ENCODE measurements at places on chromosomes 13 and 19. TPM values are rescaled to one million over a fixed set of nuclear protein-coding genes. Genes with fewer than 3 reads are reported as not detected.

DNA sequence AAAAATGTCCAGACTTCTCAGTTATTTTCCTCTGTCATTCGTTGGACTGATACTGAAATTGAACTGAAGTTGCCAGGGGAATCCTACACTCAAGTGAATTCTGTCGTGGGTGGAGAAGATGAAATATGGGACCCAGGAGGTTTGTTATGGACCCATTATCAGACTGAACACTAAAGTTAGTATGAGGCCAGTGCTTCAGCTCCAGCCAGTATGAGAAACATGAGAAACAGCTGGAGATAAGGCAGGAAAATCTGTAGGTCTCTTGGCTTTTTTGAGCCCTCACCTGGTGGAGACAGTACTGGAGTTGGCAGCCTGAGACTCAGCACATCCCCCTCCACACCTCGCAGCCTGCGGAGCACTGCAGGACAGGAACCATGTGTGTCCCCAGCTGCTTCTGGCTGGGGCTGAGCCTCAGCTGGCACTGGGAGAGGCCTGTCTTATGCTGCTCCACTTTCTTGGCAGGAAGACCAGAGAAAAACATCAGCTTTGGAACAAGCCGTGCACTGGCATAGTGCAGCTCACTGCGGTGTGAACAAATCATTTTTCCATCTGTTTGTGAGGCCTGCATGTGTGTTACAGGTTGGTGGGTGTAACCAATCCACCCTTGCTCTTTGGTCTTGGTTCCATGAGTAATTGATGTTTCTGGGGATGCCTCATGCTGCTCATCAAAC lies 641.0 kb downstream of the FGF9 start:
- no peak for DNase-seq
- H3K27ac ChIP-seq = no peak overlapping the region
- no peaks in the 10 kb centered on the region for H3K36me3 ChIP-seq
- H3K4me1 ChIP-seq = no peaks in the 10 kb centered on the region

Gene SIRT2
- total RNA-seq = 29.0 TPM

DNA sequence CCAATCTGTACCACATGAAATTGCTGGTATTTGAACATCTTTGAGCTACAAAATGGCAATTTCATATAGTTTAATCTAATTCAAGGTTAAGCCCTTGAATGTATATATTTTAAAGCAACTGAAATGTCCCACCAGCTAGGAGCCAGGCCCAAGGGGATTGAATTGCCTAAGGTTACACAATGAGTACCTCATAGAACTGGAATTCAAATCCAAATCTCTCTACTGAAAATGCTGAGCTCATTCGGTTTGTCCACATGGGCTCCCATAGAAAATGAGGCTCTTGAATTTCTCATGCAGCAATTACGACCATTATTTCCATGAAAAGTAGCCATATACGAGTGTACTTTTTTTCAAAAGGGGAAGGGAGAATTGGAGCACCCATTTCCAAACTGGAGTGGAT lies 31.5 kb upstream of the FNDC3A start:
- H3K27ac ChIP-seq = no peak overlapping the region
- no peak for DNase-seq
- H3K27me3 ChIP-seq = peaks cover 10% of the 10 kb centered on the region
- peaks cover 3% of the 10 kb centered on the region for H3K4me1 ChIP-seq
- no peaks in the 10 kb centered on the region for H3K36me3 ChIP-seq
- no peak overlapping the region for H3K4me3 ChIP-seq

Gene ZSCAN18
- total RNA-seq = 3.0 TPM

DNA sequence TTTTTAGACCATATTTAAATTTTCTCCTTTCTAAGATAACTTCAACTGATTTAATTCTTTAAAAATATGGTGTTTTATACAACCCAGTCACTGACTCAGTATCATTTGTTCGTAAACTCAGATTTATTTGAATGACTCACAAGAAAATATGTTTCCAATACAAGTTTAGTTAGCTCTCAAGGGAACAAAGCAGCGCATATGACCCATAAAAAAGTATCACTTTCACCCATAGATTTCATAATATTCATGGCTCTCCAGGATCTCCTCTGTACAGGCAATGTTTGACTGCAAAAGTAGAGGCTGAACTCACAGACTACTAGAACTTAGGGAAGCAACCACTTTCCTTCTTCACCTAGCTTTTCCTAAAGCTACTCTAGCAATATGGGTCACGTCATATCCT lies 405.6 kb upstream of the PCDH9 start:
- H3K36me3 ChIP-seq = no peaks in the 10 kb centered on the region
- no peaks in the 10 kb centered on the region for H3K27me3 ChIP-seq
- DNase-seq = no peak

DNA sequence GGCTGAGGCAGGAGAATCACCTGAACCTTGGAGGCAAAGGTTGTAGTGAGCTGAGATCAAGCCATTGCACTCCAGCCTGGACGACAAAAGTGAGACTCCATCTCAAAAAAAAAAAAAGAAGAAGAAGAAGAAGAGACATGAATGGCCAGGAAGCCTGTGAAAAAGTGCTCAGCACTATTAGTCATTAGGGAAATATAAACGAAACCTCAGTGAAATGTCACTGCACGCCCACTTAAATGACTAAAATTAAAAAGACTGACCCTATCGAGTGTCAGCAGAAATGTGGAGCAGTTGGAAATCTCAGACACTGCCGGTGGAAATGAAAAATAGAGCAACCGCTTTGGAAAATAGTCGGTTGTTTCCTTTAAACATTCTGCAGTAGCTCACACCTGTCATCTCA lies 5.5 kb upstream of the TYROBP start:
- peaks cover 9% of the 10 kb centered on the region for H3K4me1 ChIP-seq
- H3K36me3 ChIP-seq = no peaks in the 10 kb centered on the region
- DNase-seq = no peak
- H3K4me3 ChIP-seq = no peak overlapping the region
- H3K27me3 ChIP-seq = no peaks in the 10 kb centered on the region

- H3K27me3 ChIP-seq = no peaks in the 10 kb centered on the region
- H3K36me3 ChIP-seq = no peaks in the 10 kb centered on the region
- H3K4me1 ChIP-seq = no peaks in the 10 kb centered on the region
- no peak for DNase-seq
- no peak overlapping the region for H3K4me3 ChIP-seq
Observed at GRCh38 chr13:84303035-84303434, 420.8 kb upstream of the SLITRK1 start.

- H3K27ac ChIP-seq = no peak overlapping the region
- no peaks in the 10 kb centered on the region for H3K27me3 ChIP-seq
- H3K36me3 ChIP-seq = no peaks in the 10 kb centered on the region
- H3K4me3 ChIP-seq = no peak overlapping the region
- no peak for DNase-seq
- H3K4me1 ChIP-seq = no peaks in the 10 kb centered on the region
Observed at GRCh38 chr19:3839941-3840340, 28.9 kb downstream of the ZFR2 start.
